ENCODE measurements at places on chromosomes 4 and X.
A peak's percentile ranks its signal among the peaks of the same experiment; 100 is the strongest.

DNA sequence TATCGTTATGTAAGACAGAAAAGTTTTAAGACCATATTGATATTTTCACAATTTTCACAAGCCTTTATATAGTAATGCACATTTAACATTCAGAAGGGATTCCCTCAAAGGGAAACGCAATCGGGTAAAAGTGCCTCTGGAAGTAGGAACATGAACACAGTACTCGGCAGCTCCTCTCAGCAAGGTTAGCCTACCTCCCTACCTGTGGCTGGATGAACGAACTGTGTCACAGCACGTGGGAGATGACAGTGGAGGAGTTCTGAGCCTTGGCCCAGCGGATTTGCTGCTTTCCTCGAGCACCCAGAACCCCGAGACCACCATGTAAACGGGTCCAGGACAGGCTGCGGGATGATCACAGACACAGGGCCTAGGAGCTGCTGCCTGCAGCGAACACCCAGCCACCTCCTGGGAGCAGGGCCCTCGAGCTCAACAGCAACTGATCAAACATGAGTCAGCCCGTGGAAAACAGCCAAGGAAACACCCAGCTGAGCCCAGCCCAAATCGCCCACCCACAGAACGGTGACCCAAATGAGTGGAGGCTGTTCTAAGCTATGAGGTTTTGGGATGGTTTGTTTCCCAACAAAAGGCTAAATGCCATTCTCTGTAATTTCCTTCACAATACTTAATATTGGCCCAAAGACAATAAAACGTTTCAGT is 30.4 kb downstream of the FAT1 start:
- DNase-seq = peak; percentile 38

- DNase-seq = no peak
Measured at GRCh38 chr4:7390906-7391636, 43.7 kb downstream of the PSAPL1 start.

GRCh38 chr4:113610537-113610936 is 151.0 kb downstream of the CAMK2D start:
- no peak for DNase-seq

DNA sequence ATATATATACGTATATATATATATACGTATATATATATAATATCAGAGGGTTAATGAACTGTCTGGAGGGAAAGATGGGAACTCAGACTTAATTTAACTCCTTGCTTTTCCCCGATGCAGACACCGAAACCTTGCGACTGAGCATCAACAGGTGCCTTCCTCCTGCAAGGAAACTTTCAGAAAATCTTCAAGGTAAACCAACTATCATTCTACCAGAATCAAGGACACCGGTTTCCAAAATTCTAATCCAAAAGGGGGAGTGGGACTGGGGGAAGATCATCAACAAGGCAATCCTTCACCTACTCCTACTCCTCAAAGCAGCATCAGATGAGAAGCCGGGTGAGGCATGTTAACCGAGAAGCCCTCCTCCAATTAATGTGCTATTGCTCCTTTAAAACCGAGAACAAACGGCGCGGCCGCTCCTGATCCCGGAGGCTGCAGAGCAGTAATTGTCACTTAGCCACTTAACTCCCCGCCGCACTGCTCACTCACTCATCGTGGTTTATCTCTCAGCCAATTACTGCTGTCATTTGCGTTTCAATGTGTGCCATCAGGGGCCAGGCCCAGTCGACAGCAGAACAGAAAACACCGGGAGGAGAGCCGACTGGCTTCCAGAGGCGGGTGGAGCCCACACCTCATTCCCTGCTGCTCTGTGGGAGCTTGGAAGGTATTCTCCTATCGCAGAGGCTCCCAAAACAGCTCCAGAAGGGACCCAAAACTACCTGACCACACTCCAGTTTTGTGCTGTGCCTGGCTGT is 61.7 kb downstream of the MAML3 start:
- no peak for DNase-seq

DNA sequence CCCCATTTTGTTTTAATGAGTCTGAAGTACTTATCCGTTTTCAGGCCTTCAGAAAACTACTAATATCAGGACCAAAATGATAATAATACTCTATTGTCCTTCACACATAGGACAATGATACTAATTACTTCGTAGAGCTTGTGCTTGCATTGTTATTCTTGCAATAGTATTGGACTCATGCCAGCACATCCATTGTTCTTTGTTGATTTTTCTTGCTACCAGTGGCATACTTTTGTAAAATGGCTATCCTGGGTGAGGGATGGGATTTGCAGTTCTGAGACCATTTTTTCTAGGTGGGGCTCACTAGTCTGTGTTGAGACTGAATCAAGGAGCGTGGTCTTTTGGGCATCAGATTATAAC is 195.3 kb downstream of the MAML3 start:
- no peak for DNase-seq

DNA sequence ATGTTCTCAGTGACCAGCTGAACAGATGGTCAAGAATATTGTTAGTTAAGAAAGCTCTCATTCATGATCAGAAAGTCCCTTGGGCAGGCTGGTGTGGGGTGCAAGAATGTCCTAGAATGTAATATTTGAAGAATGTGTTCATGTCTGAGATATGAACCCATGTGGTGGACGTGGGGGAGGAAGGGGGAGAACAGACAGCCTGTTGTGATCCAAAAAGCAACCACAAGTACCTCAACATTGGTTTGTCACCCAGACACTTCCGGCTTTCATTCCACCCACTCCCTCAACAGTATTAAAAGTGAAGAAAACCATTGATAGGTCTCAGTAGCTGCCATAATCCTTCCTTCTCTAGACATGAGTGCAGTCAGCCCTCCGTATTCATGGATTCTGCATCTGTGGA is 82.2 kb downstream of the MAML3 start:
- peak; percentile 89 for DNase-seq

- no peak for DNase-seq
Measured at GRCh38 chr4:110808351-110808878, 185.5 kb upstream of the PITX2 start.

DNA sequence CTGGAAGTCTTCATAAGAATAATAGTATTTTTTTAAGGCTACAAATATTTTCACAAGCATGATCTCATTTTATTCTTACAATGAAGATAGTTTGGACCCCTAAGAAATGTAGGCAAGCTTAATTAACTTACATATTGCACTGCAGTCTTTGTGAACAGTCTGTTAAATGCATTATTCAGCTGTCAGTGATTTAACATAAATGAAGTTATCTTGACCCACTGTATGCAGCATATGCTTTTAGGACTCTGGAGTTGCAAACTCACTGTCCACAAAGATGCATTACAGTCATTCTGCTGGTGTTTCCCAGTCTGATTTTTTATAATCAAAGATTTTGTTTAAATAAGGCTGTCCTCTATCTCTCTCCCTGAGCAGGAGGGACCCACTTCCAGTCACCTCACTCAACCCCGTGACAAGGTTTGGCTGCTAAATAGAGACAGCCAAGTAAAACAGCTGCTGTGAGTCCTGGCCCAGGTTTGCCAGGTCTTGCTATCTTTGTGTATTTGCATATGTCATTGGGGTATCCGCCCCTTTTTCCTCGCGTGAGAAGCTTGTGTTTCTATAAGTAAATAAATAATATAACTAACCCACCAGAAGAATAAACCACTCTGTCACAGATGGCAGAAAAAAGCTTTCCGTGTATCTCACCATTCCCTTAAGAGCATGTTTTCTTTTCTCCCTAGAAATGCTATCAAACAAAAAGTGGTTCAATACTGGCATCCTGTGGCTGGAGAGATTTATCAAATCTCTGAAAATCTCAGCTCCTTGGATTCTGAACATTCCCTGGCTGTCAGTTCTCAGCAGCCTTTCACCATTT is 67.0 kb downstream of the SLC7A11 start:
- no peak for DNase-seq

GRCh38 chrX:19857131-19857530 is 30.3 kb downstream of the SH3KBP1 start:
- DNase-seq = no peak

- DNase-seq = no peak
Measured at GRCh38 chrX:97524340-97524739, 640.6 kb downstream of the RPA4 start.

- no peak for DNase-seq
Measured at GRCh38 chrX:10612215-10612614, 8.2 kb downstream of the MID1 start.

DNA sequence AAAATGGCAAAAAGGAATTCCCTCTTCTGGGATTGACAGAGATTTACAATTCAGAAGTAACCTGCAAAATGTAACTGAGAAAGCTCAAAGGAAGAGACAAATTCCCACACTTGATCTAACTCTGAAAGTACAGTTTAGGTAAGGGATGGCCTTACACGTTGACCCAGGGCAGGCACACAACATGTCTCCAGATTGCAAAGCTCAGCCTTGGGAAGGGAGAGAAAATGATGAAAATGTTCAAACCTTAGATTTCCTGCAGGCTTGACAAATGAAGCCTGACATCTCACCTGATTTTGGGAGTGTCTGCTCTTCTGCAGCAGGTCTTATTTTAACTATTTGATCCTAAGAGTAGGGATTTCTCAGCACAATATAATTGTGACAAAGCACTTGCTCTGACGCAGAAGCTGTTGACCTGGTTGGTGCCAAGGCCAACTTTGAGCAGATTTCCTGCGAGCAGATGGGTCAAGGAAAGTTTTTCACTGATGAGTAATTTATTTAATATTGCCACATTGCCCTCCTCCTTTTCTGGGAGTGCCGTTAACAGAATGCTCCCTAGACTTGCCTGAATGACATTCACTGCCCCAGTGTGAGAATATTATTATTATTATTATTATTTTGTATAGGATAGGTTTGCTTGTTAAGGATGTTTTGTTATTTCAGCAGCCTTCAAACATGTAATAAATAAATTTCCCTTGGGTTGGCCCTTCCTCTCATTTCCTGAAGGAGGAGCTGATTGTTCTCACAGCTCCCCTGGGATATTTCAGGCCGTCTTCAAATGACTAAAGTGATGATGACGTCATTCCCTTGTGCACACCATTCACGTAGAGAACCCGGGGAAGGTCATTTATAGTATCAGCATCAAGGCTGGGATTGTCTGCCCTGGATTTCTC is 157.1 kb downstream of the VEGFC start:
- DNase-seq = no peak

DNA sequence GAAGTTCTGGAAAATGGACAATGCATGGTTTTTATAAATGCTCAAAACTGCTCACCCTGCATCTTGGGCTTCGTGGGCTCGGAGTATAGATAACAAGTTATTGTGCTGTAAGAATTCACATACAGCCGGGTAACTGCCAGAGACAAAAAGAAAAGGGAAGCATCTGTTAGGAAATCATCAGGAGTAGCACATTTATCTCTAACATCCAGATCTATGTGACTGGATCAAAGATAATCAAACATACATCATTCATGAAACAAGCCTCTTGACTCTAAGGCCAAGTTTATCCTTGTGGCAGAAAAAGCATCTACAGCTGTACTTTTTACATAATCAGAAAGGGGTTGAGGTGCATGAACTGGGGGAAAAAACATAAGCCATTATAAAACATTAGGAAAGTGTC is 264.2 kb downstream of the PPP3CA start:
- no peak for DNase-seq

- DNase-seq = no peak
Measured at GRCh38 chr4:40864531-40864930, 114.8 kb downstream of the NSUN7 start.

DNA sequence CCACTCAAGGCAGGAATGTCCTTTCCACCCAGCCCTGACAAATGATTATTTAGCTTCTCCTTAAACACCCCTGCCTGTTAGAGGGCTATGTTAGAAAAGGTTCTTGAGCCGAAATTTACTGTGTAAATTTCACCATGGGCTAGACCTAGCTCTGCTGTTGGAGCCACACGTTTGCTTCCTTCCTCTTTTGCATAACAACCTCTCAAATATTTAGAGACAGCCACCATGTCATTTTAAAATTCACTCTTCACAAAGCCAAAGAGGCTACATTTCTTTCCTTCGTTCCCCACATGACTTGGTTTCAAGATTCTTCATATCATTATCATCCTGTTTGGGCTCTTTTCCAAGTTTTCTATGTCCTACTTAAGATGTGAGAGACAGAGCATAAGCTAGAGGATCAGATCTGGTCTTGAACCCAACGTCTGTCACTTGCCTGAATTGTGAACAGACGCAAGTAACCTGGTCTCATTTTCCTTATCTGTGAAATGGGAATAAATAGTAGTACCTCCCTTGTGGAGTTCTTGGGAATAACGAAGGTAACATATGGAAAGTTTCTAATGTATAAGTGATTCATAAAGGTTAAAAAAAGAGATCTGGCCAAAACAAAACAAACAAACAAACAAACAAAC is 6.7 kb downstream of the DOCK11 start:
- DNase-seq = no peak

GRCh38 chr4:159071178-159071968 is 31.5 kb upstream of the RAPGEF2 start:
- DNase-seq = no peak

DNA sequence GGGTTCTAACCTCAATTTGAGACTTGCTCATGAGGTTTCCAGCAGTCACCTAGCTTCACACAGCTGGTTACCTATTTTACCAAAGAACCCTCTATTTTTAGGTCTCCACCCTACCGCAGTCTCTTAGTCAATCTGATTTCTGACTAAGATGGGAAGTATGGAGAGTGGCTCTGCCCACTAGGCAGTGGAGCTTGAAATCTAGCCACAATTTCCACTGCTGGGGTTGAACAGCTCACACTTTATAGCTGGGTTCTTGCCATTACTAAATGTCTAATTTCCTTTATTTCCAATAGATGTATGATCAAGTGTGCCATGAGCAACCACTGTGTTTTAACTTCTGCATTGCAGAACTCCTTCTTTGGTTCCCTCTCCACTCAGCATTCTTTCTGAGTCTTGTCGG is 43.1 kb downstream of the GASK1B start:
- DNase-seq = no peak

DNA sequence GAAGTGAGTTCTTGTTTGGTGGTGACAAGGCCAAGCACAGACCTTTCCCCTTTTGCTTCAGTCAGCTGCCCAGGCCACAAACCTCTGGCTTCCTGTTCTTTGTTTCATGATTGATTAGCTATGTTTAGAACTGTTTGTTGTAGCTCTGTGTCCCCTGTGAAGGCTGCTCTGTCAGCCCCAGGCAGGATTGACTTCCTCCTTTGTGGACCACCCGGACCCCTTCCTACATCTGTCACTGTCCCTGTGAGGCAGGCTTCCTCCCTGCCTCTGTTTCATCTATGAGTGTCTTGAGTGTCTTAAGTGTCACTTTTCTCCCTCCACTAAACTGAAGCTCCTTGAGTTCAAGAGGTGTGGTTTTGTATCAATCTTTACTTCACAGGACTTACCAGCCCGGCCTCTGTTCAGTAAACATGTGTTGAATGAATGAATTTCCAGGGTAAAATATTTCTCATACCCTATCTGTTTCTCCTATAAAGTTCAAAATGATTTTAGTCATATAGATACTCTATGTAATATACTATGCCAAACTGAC is 83.5 kb downstream of the ZNF674 start:
- no peak for DNase-seq

DNA sequence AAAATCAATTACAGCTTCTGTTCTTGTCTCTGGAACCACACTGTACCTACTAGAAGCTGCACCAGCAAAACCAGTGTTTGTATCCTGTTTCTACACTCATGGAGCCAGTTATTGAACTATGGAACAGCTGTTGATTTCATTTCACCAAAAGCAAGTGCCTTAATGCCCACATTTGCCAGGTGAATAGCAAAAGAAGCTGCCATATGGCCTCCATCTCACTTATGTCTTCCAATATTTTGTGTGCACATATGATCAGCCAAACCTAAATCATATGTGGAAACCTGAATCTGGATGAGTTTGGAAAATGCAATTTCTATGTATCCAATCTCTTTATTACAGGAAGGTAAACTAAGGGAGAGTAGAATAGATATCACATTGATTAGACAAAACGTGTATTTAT is 415.8 kb upstream of the GRID2 start:
- no peak for DNase-seq

Measured in AG04449 (cell line).